ENCODE measurements at places on chromosomes 5 and 9.

DNA sequence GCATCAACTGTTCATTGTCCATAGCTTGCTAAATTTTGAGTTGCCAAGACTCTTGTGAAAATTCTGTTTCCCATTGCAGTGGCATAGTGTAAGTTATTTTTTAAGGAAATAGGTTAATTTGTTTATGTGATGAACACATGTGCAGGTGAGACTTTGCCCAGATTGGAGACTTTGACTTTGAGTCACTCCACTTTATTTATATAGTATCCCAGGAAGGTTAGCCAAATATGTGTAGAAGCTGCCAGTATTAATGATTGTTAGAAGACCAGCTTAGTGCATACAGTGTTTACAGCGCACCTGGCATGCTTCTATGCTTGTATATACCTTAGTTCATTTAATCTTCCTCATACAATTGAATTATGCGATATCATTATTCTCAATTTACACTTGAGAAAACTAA, 51.0 kb downstream of the MTAP start:
- DNase-seq: no peak

DNA sequence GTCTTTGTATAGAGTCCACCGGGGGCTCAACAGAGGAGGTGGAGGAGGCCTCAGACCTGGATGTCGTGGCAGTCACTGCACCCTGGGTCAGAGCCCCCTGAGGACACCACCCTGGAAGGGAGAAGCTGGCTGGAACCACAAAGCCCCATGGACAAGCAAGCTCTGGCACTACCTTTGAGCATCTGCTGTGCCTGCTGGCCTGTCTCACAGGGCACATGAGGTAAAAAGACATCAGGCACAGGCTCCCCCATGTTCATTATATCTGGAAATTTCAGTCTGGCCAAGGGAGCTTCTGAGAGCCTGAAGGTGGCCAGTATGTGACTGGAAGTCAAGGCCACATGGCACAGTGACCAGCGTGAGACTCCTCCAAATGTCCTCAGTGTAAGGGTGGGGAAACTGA, 22.9 kb downstream of the KCNMB1 start:
- no peak for DNase-seq

DNA sequence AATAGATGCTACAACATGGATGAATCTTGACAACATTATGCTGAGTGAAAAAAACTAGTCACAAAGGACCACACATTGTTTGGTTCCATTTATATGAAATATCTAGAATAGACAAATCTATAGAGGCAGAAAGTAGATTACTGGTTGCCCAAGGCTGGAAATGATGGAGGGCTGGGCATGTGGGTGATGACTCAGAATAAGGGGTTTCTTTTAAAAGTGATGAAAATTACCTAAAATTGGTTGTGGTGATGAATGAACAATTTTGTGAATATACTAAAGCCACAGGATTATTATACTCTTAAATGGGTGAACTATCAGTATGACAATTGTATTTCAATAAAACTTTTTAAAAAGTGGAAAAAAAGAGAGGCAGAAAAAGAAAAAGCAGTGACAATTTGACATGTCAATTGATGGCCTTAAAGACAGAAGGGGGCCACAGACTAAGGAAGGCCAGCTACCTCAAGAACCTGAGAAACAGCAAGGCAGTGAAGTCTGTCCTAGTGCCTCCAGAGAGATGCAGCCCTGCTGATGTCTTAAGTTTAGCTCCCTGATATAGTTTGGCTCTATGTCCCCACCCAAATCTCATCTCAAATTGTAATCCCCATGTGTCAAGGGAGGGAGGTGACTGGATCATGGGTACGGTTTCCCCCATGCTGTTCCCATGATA, 182.7 kb downstream of the PIK3R1 start:
- DNase-seq: no peak

DNA sequence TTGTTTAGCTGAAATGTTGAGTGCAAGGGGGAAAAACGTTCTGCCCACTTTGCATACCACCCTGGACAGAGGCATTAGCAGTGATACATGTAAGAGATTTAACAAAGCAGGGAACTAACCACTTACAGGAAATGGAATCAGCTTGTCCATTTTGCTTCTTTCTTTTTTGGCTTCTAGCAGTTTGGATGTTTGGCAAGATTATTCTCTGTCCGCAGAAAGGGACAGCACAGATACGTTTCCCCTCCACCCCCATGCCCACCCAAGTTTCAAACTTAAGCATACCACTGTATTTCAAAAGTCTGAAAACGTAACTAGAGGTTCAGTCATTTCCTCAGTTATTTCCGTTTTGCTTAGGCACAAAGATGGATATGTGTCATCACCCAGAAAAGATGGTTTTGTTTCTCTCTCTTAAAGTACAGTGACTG, 118.4 kb downstream of the GDNF start:
- DNase-seq: no peak

DNA sequence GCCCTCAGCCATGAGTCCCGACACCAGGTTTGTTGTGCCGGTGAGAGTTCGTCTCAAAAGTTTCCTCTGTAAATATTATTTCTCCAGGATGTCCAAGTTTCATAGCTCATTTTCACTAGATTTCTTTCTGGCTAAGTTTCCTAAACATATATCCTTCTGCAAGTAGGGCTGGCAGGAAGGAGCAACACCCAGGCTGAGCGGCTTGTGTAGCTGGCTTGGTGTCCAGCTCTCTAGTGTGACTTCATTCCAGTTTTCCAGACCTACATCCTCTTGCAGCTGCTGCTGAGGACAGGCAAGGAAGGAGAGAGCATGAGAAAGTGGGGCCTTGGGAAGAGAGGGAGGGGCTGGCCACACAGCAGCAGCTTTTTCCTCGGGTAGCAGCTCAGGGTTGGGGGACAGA, 80.3 kb downstream of the FGF1 start:
- DNase-seq: no peak

DNA sequence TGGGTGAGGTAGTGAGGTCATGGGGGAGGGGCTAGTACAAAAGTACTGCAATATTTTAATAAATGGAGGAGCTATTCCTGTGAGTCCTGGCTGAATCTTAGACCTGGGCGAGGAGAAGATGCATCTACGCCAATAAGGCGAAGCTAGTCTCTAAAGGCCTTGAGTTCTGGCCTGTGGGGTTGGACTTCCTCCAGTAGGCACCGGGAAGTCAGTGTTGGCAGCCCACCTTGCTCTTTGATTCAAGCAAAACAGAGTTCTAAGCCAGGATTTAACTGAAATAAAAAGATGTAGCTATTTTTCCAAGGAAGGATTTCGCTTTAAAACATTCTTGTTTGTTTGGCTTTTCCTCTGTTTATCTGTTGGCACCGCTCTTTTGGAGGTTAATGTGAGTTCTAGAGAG, 244.6 kb downstream of the KIF4B start:
- DNase-seq: no peak

- DNase-seq: peak; percentile 64
Observed at GRCh38 chr5:135332519-135333150, 66.4 kb downstream of the MACROH2A1 start.

GRCh38 chr9:34956648-34957047, 1.4 kb upstream of the PHF24 start:
- no peak for DNase-seq

DNA sequence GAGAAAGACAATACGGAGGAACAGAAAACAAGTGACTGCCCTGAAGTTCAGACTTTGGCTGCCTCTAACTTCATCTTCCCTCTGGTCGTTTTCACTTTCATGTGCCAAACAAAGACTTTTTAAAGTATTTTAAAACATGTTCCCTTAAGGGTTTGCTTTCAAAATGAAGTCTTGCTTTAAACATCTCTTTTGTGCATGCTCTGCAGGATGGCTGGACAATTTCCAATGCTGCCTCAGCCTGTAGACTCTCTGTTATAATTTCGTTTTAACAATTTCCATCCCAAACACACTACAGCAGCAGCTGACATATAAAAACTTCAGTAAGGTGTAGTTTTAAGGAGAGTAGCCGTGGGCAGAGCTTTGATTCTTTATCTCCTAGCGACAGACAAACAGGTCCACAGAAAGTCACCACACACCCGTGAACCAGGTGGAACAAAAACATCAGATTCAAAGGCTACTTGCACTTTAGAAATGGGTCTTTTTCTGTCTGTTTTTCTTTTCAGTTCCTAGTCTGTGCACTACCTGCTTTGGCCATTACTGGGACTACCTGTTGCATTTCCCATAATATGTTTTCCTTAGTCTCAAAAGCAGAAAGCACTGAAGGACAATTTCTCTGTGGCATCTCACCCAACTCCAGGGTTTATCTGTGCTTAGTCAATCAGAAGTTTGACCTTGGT, 308.9 kb downstream of the DTWD2 start:
- DNase-seq: no peak

- peak; percentile 42 for DNase-seq
Observed at GRCh38 chr5:96807075-96807654, 580 bp downstream of the ERAP1 start.

DNA sequence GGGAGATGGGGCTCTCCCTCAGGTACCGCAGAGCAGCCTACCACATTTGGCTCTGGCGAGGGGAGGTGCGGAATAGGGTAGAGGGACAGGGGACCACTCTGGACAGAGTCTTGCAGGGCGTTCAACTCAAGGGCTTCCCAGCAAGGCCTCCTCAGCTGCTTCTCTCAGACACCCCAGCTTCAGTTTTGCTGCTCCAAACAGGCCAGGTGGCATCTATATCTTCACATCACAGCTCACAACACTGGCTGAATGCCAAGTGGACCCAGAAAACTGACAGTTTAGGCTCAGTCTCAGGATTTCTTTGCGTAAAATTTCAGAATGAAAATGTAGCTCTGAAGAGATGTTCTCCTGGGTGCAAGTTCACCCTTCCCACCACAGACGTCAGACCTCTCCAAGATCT, 592.6 kb upstream of the ADAMTS16 start:
- no peak for DNase-seq

GRCh38 chr5:40499518-40500273, 180.0 kb upstream of the PTGER4 start:
- DNase-seq: no peak

- no peak for DNase-seq
Observed at GRCh38 chr5:55154873-55155272, 5.1 kb upstream of the GPX8 start.

DNA sequence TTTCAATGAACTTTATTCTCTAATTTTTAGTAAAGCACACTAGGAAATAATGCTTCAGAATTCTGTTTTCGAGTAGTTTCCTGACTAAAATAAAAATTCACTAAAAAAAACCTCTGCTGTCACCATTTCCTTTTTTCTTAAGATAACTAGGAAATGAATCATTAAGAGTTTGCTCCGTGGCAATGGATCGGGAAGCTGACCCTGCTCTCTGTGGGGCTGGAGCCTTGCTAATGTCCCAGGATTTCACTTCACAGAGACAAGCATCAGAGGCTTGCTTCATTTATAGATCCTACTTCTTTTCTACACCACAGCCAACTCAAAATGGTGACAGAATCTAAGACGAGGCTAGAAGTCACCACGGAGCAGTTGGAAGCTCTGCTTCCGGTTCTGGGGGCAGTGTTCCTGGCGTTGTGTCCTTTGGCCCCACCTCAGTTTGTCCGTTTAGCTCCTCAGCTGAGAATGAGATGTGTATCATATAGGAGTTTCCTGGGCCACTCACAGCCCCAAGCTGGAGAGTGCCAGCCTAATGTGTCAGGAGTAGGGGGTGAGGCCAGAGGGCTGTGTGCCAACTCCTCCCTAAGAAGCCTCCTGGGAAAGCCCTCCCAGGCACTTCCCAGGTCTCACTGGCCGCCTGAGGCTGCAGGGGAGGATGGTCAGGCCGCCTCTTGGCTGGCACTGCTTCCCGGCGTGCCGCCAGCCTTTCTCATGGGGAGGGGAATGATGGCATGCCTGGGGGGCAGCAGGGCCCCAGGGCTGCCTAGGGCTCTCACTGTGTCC, 19.6 kb downstream of the TENT4A start:
- peak; percentile 40 for DNase-seq

DNA sequence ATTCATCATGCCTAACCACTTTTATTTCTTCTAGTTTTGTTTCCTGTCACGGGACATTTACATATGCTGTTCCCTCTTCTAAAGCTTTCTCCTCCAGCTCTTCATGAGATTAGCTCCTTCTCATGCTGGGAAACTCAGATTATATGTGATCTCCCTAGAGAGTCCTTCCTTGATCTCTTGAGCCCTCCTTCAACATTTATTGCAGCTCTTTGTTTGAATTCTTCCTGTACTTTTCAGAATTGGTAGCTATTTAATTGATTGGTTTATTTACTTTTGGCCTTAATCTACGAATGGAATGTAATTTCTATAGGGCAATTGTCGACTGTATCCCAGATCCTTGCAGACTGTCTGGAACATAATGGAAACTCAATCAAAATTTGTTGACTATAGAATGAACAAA, 9.7 kb upstream of the TRPM3 start:
- DNase-seq: no peak

GRCh38 chr9:5939530-5939929, 48.8 kb downstream of the MLANA start:
- DNase-seq: no peak

DNA sequence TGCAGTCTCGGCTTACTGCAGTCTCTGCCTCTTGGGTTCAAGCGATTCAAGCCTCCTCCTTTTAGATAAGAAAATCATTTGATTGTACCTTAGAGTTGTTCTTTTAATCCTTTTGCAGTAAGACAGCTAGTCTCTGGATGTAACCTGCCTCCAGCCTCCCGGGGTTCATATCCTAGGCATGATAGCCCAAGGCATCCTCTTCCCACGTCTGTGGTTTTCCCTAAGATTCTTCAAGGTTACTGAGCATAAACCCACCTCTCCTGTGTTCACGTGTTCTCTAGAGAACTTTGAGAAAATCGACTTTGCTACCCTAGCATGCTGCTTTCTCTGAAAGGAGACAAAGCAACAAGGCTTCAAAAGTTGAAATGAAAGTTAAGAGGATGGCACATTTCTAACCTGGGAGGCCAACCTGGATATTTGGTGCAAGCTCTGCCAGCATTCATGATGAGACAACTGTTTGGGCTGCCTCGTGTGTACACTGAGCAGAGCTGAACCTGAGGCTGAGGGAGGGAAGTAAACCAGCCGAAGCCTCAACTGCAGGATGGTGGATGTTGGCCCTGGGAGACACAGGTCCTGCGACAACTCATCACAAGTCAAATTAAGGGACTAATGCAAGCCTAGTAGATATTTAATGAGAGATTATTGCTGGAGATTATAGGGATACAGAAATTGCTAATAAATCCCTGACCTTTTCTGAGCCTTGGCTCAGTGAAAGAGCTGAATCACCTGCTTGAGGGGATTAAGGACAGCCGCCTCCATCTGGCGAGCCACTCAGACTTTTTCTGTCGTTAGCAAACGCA, 261.8 kb downstream of the ARHGAP26 start:
- DNase-seq: no peak

DNA sequence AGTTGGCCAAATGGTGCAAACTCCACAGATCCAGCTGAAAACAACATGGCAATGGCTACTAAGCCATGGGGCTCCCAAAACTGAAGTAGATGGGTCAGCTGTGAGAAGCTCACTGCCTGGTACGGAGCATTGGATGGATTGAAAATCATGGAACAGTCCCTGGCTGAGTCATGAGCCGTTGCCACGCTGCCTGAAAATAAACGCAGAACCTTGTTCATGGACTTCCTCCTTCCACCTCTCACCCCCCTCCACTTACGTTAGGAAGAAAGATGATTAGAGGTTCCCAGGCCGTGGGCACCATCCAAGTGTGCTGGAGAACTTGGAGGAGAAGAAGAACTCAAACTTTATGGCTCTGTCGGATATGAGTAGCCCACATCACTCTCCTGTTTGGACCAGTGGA, 6.8 kb upstream of the DIPK1B start:
- DNase-seq: no peak

- DNase-seq: no peak
Observed at GRCh38 chr5:22844155-22844554, 9.0 kb downstream of the CDH12 start.
